ENCODE measurements at places on chromosomes 4 and X. TPM values are rescaled to one million over a fixed set of nuclear protein-coding genes. Genes with fewer than 3 reads are reported as not detected.

- no peak for DNase-seq
- no peak overlapping the region for H3K27ac ChIP-seq
- peaks cover 7% of the 10 kb centered on the region for H3K27me3 ChIP-seq
- H3K4me1 ChIP-seq, result no peaks in the 10 kb centered on the region
- no peak overlapping the region for H3K4me3 ChIP-seq
Measured at GRCh38 chr4:5747738-5748375, 36.9 kb downstream of the EVC start.

GRCh38 chr4:147580396-147580795 is 36.8 kb upstream of the TMEM184C start:
- no peaks in the 10 kb centered on the region for H3K27me3 ChIP-seq
- no peaks in the 10 kb centered on the region for H3K4me1 ChIP-seq
- no peak overlapping the region for H3K27ac ChIP-seq
- H3K36me3 ChIP-seq, result no peaks in the 10 kb centered on the region

Gene RHOH
- polyA plus RNA-seq, result 97.3 TPM

Gene FGB
- polyA plus RNA-seq, result not detected

DNA sequence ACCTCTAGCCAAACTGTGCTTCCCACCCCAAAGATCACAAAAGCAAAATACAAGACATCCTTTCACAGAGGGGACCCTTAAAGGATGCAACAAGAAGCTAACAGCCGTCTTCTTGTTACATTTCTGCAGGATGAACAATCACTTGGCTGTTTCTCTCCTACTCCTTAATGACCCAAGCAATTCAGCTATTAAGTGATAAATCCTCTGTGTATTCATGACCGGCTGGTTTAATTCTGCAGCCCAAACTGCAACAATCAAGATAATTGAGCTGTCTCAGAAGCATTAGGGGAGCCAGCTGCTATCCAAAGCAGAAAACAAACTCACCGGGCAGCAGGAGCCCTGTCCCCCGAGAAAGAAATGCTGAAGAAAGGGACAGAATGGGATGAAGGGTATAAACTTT is 85.9 kb upstream of the ACSL4 start:
- peaks cover 2% of the 10 kb centered on the region for H3K27me3 ChIP-seq
- H3K27ac ChIP-seq, result no peak overlapping the region
- no peaks in the 10 kb centered on the region for H3K4me1 ChIP-seq
- DNase-seq, result no peak

Gene ASB5
- not detected for polyA plus RNA-seq

DNA sequence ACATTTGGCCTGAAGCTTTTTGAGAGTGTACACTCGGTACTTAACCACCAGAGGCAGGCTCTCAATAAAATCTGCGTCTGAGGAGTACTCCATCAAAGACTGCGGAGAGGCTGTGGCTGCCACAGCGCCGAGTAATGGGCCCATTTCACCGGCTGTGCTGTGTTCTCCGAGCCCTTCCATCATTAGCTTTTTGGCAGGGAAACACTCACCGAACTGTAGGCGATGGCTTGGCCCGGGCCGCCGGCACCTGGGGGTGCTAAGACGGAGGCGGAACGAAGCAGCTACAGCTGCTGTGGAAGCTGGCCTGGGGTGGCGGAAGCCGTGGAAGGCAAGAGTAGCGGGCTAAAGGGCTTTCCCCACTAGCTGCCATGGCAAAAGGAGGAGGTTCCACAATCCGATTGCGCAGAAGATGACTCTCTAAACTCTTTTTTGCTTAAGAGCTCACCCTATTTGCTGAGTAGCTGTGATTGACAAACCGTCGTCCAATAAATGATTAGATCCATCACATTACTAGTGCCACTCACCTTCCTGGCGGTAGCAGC is 48.5 kb upstream of the PABPC1L2A start:
- no peak overlapping the region for H3K4me3 ChIP-seq
- no peak overlapping the region for H3K27ac ChIP-seq
- no peak for DNase-seq
- H3K4me1 ChIP-seq, result no peaks in the 10 kb centered on the region
- H3K36me3 ChIP-seq, result no peaks in the 10 kb centered on the region

DNA sequence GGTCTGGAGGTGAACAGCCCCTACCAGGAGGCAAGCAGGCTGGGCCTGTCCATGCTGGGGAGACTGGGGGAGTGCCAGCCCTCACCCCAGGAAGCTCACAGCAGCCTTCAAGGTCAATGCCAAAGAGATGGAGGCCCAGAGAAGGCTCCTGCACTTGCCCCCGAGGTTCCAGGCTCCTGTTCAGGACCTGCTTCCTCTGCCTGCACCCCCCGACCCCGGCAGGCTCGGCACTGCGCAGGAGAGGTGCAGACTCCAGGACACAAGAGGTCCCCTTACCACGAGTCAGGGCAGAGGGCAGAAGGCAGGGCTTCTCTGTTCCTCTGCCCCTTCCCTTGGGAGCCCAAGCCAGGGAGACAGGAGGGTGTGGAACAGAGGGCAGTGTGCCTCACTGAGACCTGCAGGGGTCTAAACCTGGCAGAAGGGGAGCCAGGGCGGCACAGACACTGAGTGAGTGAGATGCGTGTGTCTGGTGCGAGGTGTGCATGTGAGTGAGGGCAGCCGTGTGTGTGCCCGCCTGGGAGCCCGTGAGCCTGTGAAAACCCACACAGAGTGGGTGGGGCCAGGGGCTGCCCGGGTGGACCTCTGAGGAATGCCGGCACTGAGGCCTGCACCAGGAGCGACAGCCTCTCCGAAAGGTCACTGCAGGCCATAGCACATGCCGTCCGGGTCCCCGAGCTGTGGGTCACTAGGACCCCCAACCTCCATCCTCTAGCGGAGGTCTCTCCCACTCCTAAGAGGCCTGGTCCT is 30.7 kb upstream of the FGFR3 start:
- no peaks in the 10 kb centered on the region for H3K4me1 ChIP-seq
- H3K36me3 ChIP-seq, result no peaks in the 10 kb centered on the region
- H3K4me3 ChIP-seq, result no peak overlapping the region

DNA sequence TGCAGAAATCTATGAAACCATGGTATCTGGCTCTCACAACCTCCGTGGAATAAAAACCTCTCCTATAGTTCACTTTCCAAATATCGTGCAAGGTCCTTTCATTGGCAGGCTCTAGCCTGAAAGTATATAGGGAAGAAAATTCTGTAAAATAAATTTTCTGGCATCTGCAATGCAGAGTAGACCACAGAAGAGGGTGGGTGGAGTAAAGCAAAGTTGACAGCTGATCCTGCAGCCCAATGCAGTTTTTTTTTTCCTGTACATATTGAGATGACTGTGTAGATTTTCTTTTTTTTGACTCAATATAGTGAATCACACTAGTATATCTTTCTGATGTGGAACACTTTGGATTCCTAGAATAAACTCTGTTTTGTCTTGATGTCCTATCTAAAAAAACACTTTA is 56.7 kb downstream of the NPY2R start:
- H3K4me1 ChIP-seq, result no peaks in the 10 kb centered on the region
- DNase-seq, result no peak
- H3K27ac ChIP-seq, result no peak overlapping the region
- H3K27me3 ChIP-seq, result peaks cover 7% of the 10 kb centered on the region

All from immature natural killer cell (primary cell).